ENCODE measurements at places on chromosomes 11 and 22.

DNA sequence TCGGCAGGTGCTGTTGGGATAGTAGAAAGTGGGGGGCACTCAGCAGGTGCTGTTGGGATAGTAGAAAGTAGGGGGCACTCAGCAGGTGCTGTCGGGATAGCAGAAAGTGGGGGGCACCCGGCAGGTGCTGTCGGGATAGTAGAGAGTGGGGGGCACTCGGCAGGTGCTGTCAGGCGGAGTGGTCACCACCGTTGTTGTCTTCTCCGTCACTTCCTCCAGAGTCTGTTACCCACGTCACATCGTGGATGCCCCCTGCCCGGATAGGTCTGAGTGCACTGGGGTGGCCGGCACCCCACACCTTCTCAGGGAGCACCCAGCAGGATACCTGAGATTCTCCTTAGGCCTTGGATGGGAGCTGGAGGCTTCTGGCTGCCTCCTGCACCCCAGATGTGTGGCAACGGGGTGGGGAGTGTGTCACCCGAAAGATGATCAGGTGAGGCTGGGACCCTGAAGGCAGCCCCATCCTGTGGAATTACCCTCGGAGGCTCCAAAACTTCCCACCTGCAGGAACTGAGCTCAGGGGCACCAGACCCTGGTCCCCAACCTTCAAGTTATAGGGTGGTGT lies 24.1 kb upstream of the KRTAP5-7 start:
- no peak for DNase-seq

GRCh38 chr11:102204174-102204573 lies 93.9 kb downstream of the YAP1 start:
- DNase-seq: no peak

GRCh38 chr11:280706-281485 lies 2.7 kb downstream of the NLRP6 start:
- no peak for DNase-seq

- no peak for DNase-seq
Observed at GRCh38 chr11:43327987-43328386, 16.2 kb downstream of the API5 start.

GRCh38 chr11:19977941-19978340 lies 182.3 kb downstream of the DBX1 start:
- no peak for DNase-seq

DNA sequence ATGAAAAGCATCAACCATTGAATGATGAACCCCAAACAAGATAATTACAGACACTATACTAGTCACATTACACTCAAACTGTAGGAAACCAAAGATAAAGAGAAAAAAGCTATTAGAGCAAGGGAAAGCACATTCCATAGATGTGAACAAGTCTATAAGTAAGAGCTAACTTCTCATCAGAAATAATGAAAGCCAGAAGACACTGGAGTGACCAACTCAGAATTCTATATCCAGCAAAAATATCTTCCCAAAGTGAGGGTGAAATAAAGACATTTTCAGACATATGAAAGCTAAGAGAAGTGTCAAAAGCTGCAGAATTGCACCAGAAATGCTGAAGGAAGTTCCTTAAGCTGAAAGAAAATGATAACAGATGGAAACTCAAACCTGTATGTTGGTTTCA lies 17.3 kb downstream of the FCHSD2 start:
- DNase-seq: no peak

DNA sequence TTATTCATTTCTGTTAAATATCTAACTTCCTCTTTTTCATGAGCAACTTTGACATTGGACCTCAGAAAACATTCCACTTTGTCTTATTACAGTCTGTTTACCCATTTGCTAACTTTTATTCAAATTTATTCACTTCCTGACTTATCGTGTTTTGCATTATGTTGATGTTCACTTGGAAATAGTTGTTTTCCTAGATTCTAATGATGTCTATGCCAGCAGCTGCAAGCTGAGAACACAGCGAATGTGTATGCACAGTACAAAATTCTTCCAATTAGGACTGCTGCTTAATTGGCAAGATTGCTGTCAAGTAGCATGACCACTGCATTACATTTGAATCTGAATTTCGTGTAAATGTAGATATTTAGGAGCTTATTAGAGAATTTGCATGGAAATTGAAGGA lies 61.5 kb upstream of the GRIA4 start:
- no peak for DNase-seq

DNA sequence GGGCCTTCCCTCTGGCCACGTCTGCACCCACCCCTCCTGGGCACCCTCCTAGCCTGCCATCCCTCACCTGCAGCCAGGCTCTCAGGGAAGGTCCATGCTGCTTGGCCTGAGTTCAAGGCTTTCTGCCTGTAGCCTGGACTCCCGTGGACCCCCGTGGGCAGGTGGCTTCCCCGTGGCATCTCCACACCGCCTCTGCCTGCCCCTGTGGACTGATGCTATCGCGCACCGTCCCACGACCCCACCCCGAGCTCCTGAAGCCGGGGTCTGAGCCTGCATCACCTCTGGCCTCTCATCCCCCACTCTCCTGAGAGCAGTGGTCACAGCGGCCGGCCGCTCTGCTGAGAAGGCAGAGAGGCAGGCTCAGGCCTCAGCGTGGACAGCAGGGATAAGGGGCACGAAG lies 4.5 kb downstream of the IFITM5 start:
- DNase-seq: no peak

DNA sequence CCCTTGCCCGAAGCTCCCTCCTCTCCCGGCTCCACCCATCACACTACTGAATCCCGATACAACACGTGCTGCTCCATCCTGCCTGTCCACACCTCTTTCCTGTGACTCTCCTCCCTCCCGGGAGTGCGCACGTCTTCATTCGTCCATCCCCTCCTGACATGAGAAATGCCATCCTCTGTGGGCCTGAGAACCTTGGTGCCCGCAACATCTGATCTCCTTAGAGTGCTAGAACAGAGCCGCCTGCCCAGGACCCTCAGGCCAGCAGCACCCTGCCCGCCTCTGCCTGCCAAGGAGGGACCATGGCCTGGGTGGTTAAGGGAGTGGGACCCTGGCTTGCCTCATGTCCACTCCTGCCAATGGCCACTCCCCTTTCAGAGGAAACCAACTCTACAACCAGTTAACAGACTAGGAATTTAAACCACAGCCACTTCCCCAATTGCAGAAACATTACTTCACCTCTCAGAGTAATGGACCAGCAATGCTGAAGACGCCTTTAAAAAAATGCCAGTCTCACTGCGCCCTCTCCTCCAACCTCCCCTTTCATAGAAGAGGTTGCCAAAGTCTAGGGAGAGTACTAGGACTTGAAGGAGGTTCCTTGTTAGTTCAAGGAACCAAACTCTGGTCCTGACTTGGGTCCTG lies 466.3 kb downstream of the OPCML start:
- DNase-seq: no peak

GRCh38 chr22:29697853-29698598 lies 21.8 kb upstream of the CABP7 start:
- no peak for DNase-seq

- DNase-seq: no peak
Observed at GRCh38 chr11:76610371-76610770, 60.2 kb downstream of the LRRC32 start.

DNA sequence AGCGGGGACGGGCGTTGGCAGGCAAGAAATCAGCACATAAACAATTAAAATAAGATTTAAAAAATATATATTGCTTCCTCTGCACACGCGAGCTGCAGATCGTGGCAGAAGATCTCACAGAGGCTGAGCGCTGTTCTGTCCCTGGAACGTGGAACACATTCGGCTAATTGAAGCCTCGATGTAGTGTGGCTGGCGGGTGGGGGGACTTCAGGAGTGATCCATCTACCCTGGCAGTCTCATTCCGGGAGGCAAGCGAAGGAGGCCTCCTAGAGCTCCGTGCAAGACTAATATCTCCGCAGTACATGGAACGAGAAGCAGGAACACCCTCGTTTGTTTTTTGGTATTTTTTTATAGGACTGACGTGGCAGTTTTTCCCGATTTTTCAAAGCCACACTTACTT lies 402.4 kb downstream of the MN1 start:
- no peak for DNase-seq

DNA sequence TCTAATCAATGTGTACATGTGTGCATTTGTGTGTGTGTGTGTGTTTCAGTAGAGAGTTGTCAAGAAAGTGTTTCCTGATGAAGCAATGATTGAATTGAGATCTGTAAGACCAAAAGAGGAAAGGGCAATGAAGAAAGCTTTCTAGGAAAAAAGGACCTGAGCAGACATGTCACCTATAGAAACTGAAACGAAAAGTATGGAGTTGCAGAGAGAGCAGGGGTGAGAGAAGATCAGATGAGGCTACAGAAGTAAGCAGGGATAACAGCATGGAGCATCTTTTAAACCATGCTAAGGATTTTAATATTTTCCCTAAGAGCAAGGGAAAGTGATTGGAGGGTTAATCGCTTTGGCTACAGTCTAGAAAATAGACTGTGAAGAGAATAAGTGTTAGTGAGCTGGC lies 1459.4 kb upstream of the TENM4 start:
- DNase-seq: no peak

DNA sequence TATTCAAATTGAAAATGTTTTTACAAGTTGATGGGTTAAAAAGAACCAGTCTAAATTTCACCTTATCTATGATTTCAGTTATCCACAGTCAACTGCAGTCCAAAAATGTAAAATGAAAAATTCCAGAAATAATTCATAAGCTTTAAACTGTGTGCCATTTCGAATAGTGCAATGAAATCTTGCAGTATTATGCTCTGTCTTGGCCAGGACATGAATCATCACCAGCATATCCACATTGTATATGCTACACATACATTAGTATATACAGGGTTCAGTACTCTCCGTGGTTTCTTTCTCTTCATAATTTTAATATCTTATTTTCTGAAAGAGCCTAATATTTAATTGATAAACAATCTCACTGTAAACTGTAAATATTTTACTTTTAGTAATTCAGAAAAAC lies 45.9 kb downstream of the ARHGAP32 start:
- no peak for DNase-seq

GRCh38 chr11:3107608-3108182 lies 50.5 kb upstream of the CARS1 start:
- DNase-seq: no peak

DNA sequence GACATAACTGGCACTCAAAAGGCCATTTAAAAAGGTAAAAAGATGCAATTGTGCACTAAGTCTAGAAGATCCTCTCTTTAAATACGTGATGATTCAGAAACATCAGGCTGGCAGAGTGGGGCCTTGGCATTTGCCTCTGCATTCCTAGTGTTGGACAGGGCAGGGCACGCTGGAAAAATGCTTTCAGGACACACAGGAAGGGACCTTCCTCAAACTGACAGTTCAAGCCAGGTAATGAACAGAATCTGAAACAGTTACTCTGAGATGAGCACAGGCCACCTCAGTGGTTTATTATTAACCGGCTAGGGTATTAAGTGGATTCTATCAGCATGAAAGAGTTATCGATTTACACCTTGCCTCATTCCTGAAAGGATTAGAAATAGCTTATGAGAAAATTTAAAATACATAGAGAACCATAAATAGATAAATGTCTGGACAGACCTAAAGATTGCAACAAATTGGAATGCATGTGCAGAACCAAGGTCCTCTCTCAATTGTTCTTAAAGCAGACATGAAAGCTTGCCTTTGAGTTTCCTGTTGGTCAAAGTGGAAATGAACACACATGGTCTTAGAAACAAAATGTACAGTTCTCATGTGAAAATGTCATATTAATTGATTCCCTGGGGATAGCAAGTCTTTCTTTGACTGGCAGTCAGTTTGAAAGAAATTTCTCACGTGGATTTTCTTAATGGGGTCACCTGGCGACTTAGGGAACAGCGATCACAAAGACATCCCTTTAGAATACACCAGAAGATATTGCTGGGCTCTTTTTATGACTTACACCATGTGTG lies 21.5 kb upstream of the CSNK2A3 start:
- DNase-seq: no peak

- DNase-seq: no peak
Observed at GRCh38 chr22:18110194-18110953, at the start of gene TUBA8. Gene TUBA8 (plus strand): TSS chr22:18110809. CDS start chr22:18110866, 57 bp downstream.

- DNase-seq: no peak
Observed at GRCh38 chr11:112928136-112928535, 33.1 kb upstream of the NCAM1 start.

GRCh38 chr11:124961972-124962609 lies 8.1 kb downstream of the CCDC15 start:
- no peak for DNase-seq

GRCh38 chr11:116715383-116715782 lies 57.4 kb downstream of the BUD13 start:
- DNase-seq: no peak

DNA sequence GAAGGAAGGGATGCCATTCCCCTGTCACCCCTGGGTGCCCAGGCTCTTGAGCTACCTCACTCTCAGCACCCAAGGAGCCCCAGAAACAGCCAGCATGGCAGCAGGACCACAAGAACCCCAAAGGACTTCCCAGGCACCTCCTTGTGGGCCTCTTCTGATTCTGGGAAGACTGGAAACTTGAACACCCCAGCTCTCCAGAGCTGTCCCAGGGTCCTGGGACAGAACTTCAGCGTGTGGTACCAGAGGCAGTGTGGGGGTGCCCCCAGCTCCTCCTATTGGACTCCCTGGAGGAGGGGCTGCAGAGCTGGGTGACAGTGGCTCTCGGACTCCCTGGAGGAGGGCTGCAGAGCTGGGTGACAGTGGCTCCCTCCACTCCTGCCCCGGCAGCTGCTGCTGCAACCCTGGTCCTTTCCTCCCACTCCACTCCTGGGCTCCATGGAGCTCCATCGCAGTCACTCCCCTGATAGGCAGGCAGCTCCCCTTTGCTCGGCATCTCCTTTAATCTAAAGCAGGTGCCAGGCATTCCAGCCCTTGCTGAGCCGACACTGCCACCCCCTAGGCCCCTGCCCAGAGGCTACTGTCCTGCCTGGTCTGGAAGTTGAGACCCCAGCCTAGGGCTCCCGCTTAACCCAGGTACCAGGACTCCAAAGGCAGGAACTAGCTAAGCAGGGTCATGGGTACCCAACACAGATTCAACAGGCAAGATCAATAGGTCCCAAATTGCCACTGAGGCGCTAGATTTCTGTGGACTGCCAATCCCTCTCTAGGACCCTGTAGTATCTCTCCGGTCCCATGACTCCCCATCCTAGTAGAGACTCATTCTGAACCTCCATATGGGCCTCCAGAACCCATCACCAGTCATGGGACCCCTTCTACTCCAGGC lies 2.7 kb downstream of the BCL9L start:
- DNase-seq: no peak

GRCh38 chr11:106624377-106624776 lies 393.9 kb downstream of the GUCY1A2 start:
- DNase-seq: no peak

- no peak for DNase-seq
Observed at GRCh38 chr22:38953577-38954413, 3.6 kb upstream of the APOBEC3A start.

DNA sequence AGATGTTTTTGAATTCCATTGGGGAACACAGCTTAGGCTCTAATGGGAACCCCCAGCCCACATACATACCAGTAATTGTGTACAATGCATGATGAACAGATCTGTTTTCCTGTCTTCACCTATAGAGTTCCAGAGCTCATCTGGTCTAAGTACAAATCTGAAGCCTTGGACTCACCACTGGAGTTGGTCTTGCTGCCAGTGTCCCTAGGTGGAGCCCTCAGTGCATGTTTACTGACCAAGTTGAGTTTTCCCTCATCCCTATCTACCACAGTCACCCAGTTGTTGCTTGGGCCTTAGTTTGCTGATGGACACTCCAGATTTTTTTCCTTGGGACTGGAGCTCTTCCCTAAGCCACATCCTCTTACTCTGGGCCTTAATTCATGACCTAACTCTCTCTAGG lies 159.2 kb upstream of the DDI1 start:
- no peak for DNase-seq

Measured in T-helper 9 cell (primary cell).